AG09319 (cell line): ENCODE measurements at places on chromosomes 2 and 18.

- DNase-seq = no peak
Measured at GRCh38 chr18:22883179-22883578, 49.9 kb upstream of the RBBP8 start.

DNA sequence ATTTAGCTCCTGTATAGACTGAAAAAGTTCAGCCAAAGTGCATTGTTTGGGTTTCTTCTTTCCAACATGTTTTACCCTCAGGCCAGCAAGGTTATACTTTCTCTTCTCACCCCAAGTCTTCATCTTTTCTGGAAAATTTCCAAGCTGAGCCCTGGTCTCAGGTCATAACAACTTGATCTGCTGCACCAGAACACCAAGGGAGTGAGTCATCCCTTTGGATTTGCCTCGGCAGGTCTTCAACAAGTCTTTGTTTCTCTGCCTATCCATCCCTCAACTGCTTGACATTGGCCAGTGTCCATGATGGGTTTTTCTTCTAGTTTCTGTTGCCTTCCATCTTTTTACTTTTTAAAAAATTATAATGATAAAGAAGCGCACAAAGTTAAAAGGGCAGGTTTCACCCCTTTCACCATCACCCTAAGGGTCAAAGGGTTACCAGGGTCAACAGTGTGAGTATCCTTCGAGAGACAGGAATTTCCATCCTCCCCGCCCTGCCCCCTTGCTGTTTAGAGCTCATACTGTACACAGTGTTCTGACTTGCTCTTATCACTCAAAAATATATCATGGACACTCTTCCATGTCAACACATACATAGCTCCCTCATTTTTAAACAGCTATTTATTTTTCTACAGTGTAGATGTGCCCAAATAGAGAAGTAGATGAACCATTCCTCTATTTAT lies 5.7 kb upstream of the SPATS2L start:
- no peak for DNase-seq

- no peak for DNase-seq
Measured at GRCh38 chr2:135258193-135258592, 206.1 kb downstream of the RAB3GAP1 start.

- no peak for DNase-seq
Measured at GRCh38 chr2:137928547-137929518, 35.4 kb upstream of the HNMT start.

DNA sequence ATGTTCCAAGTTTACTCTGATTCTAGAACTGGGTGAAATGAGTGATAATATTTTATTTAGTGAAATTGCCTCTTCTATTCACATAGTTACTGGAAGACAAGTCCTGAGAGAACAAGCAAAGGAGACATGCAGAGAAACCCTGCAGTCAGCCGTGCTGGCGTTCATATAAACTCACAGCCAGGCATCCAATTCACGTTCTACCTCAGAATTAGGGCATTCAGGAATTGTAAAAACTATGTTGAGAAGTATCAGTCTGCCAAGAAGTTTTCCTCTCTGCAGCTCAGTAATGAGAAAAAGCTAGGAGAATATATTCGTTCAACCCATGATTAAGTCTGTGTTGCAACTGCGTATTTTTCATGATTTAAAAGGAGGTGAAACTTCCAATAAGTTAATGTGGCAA lies 156.2 kb upstream of the DSEL start:
- no peak for DNase-seq

- no peak for DNase-seq
Measured at GRCh38 chr2:60154142-60154541, 399.3 kb downstream of the BCL11A start.

DNA sequence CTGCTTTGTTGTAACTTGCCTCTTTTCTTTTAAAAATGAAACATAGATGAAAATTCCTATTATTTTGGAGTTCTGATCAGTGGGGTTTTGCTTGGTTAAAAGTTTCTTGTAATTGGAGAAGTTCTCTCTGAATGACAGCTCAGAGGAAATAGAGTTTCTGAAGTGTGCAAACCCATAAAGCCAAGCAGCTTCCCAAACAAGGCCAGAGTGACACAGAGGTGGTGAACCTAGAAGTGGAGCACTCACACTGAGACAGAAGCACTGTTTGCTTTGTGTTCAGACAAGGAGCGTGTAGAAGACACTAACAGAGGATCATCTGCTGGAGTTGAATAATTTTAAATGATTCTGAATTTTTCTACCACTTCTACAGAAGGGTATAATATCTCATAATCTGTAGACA lies 49.2 kb downstream of the FBXO48 start:
- DNase-seq = no peak

- DNase-seq = no peak
Measured at GRCh38 chr2:74291218-74291544, 52.0 kb downstream of the SLC4A5 start.
